ENCODE measurements at places on chromosomes 16 and 17.

- DNase-seq: no peak
Measured at GRCh38 chr16:66026211-66026610, 340.3 kb upstream of the CDH5 start.

GRCh38 chr17:39908789-39909352 is 9.6 kb downstream of the GSDMB start:
- no peak for DNase-seq

DNA sequence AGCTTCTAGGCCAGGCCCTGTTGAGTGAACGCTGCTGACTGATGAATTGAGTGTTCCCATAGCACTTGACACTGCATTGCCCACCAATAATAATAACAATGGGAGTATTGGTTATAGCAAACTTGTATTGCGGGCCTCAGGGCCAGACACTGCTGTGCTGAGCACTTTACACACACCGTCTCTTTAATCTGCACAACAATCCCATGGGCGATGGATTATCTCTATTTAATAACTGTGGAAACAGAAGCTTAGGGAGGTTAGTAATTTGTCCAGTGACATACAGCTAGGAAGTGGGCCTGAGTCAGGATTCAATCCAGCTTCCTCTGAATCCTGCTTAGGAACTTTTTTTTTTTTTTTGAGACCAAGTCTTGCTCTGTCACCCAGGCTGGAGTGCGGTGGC is 11.2 kb downstream of the ARHGAP23 start:
- no peak for DNase-seq

DNA sequence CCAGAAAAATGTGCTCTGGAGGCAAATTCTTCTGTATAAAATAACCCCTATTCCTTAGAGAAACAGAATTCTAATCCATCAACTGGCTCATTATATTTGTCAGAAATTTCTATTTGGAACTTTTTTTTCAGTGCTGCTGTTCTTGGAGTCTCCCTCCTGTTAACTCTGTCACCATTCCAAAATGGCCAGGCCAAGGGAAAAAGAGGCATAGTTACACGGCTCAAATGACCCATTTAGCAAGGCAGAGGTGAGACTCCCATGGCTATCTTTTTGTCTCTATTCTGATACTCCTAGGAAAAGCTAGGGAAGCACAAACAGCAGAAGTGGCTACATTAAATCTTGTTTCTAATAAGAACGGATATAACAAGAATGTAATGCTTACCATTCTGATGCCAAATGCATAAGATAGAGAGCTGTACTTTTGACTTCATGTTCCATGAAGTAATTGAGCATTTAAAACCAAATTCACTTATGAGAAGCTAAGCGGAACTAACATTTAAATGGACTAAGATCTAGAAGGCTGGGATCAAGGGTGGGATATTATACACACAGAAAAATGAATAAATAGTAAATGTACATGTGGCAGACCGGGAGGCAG is 64.4 kb upstream of the CORO6 start:
- DNase-seq: no peak

DNA sequence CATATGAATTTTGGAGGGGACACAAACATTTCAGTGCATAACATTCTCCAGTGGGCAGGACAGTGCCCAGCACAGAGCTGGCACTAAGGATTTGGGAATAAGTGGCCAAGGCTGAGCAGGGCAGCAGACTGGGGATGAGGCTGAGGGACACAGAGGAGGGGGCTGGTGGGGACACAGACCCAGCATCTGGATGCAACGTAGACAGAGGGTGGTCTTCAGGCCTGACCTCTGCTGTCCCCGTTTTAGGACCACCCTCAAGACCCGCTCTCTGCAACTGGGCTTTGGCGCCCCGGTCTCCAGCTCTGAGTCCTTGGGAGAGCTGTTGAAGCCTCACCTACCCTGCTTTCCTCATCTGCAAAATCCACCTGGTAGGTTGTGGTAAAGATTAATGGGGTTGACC is 3.3 kb upstream of the PRSS33 start:
- DNase-seq: no peak

DNA sequence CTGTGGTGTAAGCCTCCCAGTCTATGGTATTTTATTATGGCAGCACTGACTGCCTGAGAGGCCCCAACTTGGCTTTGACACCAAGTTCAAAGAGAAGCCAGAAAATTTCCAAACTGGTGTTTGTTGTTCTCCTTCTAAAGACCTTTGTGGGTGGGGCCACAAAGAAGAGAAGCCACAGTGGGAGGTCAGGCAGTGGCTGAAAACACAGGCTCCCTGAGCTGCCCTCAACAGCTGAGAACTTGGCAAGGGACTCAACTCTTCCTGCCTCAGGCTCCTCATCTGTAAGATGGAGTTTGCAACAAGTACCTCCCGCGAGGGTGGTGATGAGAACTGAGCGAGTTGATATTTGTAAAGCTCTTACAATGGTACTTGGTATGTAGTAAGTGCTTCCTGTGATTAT is 18.2 kb downstream of the CES5A start:
- no peak for DNase-seq

DNA sequence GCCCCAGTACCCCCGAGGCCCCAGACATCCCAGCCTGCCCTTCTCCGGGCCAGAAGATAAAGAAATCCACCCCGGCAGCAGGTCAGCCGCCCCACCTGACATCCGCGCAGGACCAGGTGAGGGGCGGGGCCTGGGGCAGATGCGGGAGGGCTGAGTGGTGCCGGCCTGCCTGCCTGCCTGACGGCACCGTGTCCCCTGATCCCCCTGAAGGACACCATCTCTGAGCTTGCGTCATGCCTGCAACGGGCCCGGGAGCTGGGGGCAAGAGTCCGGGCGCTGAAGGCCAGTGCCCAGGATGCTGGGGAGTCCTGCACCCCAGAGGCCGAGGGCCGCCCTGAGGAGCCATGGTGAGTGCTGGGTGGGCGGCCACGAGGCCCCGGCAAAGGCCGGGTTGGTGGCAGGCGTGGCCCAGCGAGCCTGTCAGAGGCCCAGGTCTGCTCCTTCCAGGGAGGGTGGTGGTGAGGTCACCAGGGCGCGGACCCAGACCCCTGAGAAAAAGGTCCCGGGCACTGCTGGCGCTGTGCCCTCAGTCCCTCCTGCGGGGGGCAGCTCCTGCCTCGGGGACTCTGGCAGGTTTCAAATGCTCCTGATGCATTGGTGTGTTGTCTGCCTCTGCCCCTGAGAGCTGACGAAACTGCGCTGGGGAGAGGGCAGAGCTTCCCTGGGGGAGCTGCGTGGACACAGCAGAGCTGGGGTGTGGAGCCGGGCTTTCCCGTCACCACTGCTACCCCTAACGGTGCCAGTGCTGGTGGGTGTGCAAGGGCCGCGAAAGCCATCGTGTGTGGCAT is 1.2 kb downstream of the CDT1 start:
- DNase-seq: no peak

- no peak for DNase-seq
Measured at GRCh38 chr17:82272495-82273326, 789 bp downstream of the CSNK1D start.

DNA sequence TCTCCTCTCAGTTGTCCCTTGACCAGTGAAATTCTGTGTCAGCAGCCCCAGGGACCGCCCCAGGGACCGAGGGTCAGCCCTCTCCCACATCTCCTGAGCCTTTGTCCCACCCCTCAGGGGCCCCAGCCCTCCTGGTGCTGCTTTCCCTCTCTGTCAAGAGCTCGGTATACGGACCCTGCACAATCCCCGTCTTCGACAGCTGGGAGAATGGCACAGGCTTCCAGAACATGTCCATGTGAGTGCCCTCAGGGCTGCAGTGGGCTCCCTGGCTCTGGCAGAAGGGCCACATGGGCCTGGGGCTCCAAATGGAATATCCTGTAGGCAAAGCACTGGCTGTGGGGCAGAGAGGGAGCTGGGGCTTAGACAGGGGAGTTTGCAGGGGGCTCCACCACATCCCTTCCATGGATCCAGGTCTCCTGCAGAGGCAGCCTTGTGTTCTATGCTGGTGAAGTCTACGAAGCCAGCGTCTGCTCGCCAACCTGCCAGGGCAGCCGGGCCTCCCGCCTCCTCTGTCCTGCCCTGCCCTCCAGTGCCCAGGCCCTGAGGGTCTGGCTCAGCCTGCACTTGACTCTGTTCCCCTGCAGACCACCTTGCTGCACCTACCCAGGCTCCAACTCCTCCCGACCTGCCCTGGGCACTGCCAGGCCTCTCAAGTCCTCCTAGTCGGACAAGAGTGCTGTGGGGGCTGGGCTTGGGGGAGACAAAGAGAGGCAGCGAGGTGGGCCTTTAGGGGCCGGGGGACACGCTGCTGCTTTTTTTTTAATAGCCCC is 28.0 kb downstream of the ADGRG5 start:
- DNase-seq: no peak

GRCh38 chr16:88395669-88396584 is 13.2 kb downstream of the ZNF469 start:
- no peak for DNase-seq
